ENCODE measurements at places on chromosomes 12 and 14. TPM values are rescaled to one million over a fixed set of nuclear protein-coding genes. Genes with fewer than 3 reads are reported as not detected.

Gene KCNC2
- not detected for polyA plus RNA-seq

Gene CLEC2A
- polyA plus RNA-seq: not detected

Gene DPY19L2
- 7.3 TPM for polyA plus RNA-seq

Gene SLC10A1
- polyA plus RNA-seq: not detected

Gene BCL11B
- 0.04 TPM for polyA plus RNA-seq

Gene ACSM4
- polyA plus RNA-seq: not detected

Gene BIN2
- polyA plus RNA-seq: 0.72 TPM

Gene FGF6
- not detected for polyA plus RNA-seq

Gene SP1
- 13.8 TPM for polyA plus RNA-seq

Gene PARP2
- 10.1 TPM for polyA plus RNA-seq

Gene SPRYD4
- polyA plus RNA-seq: 2.1 TPM

Gene PPP4R4
- 0.40 TPM for polyA plus RNA-seq

Gene OTX2
- polyA plus RNA-seq: not detected

Gene SELPLG
- polyA plus RNA-seq: 1.0 TPM

Gene PLEKHH1
- 3.4 TPM for polyA plus RNA-seq

Gene NTF3
- 1.1 TPM for polyA plus RNA-seq

Gene CMKLR1
- polyA plus RNA-seq: 4.1 TPM

Gene NPFF
- polyA plus RNA-seq: not detected

Gene PZP
- 0.42 TPM for polyA plus RNA-seq

Gene WDR20
- 15.9 TPM for polyA plus RNA-seq

Gene FAM90A1
- 0.03 TPM for polyA plus RNA-seq

Gene LBHD2
- polyA plus RNA-seq: 0.19 TPM

Gene DCAF11
- 25.3 TPM for polyA plus RNA-seq

Gene TEX22
- polyA plus RNA-seq: not detected

Gene SLC2A13
- 3.9 TPM for polyA plus RNA-seq

Gene ERBB3
- polyA plus RNA-seq: 3.4 TPM

Gene CACNA1C
- 68.2 TPM for polyA plus RNA-seq

Gene TAPBPL
- 10.2 TPM for polyA plus RNA-seq

Gene EPS8
- polyA plus RNA-seq: 12.5 TPM

Gene HOTAIR
- polyA plus RNA-seq: not detected

Gene VASH1
- 9.9 TPM for polyA plus RNA-seq

Gene TBC1D30
- 1.1 TPM for polyA plus RNA-seq

Gene IL26
- not detected for polyA plus RNA-seq

Gene USP30
- 7.1 TPM for polyA plus RNA-seq

Gene NYNRIN
- polyA plus RNA-seq: 6.7 TPM

Gene SLCO1C1
- 0.57 TPM for polyA plus RNA-seq

Gene EIF2B1
- 17.0 TPM for polyA plus RNA-seq

Gene TPPP2
- polyA plus RNA-seq: 0.96 TPM

Gene KRT82
- not detected for polyA plus RNA-seq

Gene PDZRN4
- polyA plus RNA-seq: not detected

Gene AQP2
- polyA plus RNA-seq: not detected

Gene IFI27L2
- 71.3 TPM for polyA plus RNA-seq

Gene LRP1-AS
- polyA plus RNA-seq: not detected

Gene CFAP251
- 2.2 TPM for polyA plus RNA-seq

Gene GARIN6
- polyA plus RNA-seq: not detected

Gene SLC8A3
- polyA plus RNA-seq: 0.03 TPM

Gene TMEM119
- polyA plus RNA-seq: 0.80 TPM

Gene CCDC38
- not detected for polyA plus RNA-seq
